ENCODE measurements at places on chromosomes 16 and 17. TPM values are rescaled to one million over a fixed set of nuclear protein-coding genes. Genes with fewer than 3 reads are reported as not detected.

C17orf107 gene
- total RNA-seq: 0.17 TPM

CLEC19A gene
- total RNA-seq: 0.17 TPM

SEPTIN1 gene
- total RNA-seq: 2.2 TPM

WBP2 gene
- total RNA-seq: 105 TPM

SLFN12L gene
- total RNA-seq: not detected

THUMPD1 gene
- total RNA-seq: 27.5 TPM

HOXB4 gene
- 0.08 TPM for total RNA-seq

RAB37 gene
- total RNA-seq: 1.2 TPM
